Pulmonary artery endothelial cell (primary cell): ENCODE measurements at places on chromosomes 16 and 17.

- no peak for DNase-seq
Measured at GRCh38 chr17:15502369-15503112, 35.1 kb upstream of the CDRT4 start.

- no peak for DNase-seq
Measured at GRCh38 chr17:10756185-10756584, 26.4 kb upstream of the TMEM220 start.

DNA sequence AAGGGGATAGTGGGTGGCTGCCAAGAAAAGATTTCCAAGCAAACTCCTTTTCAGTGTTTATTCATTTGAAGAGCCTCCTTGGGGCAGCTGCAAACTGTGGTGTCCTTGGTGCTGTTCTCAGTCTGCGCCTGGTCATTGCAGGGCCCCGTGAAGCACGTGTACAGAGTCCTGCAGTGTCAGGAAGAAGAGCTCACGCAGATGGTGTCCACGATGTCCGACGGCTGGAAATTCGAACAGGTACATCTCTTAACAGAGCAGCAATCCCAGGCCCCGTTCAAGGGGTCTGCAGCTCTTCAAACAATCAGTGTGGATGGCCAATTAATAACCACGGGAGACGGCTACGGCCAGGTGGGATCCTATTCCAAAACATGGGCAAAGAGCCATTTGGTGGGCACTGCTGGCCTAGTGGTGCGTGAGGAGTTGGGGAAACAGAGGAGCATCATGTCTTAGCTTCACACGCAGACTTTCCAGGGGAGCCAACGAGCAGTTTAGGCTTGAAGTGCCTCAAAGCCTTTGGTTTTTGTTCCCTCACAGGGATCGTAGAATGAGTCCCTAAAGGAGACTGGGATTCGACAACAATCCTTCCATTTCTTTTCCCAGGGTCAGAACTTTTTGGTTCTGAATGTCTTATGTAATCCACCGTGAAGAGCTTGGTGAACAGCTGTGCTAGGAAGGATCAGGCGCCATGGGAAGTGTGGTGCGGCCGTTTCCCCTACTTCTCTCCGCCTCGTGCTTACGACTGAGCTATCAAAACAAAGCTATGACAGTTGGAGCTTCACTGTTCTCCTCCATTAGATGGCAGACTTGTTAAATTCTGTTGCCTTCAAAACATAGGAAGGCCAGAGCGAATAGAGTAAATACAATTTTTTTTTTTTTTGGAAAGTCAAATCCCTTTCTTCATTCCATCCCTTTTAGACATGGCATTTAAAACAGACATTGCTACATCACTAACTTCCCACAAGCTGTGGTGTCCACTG is 12.6 kb downstream of the KCTD2 start:
- DNase-seq: peak; percentile 27

GRCh38 chr17:59512844-59513385 is 52.5 kb upstream of the DHX40 start:
- no peak for DNase-seq

- no peak for DNase-seq
Measured at GRCh38 chr16:87833548-87833947, 35.8 kb downstream of the SLC7A5 start.

GRCh38 chr16:72876221-72876620 is 171.7 kb downstream of the ZFHX3 start:
- DNase-seq: peak; percentile 44

- no peak for DNase-seq
Measured at GRCh38 chr17:73628642-73629552, 15.3 kb downstream of the SDK2 start.

- no peak for DNase-seq
Measured at GRCh38 chr16:68131813-68132706, 46.9 kb downstream of the NFATC3 start.

- no peak for DNase-seq
Measured at GRCh38 chr17:61459142-61459809, 7.1 kb downstream of the TBX4 start.

DNA sequence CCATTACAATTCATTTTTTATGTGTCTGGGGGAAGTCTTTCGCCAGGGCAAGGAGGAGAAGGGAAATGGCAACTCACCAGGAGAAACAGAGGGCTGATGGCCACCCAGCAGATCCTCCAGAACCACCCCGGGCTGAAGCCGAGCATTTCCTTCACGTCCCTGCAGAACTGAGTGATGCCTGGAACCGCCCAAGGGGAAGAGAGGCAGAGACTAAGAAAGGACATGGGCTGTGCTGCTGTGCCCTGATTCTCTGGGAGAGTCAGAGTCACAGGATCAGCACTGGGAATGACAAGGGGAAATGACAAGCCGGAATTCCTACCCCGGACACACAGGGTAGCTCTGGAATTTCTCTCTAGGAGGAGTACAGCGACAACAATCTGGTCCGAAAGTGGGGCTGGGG is 27.8 kb downstream of the SLC6A4 start:
- DNase-seq: no peak
